Activated CD8-positive, alpha-beta memory T cell treated with anti-CD3 and anti-CD28 coated beads, Interleukin-2, amount 50 U/mL, for 4 hours (primary cell): ENCODE measurements at places on chromosomes 5 and 9.

GRCh38 chr9:98101868-98102273 lies 17.2 kb downstream of the TRIM14 start:
- peak; percentile 63 for DNase-seq

GRCh38 chr9:12774861-12775678 lies at the start of gene LURAP1L:
Gene LURAP1L, plus strand, starts transcription at chr9:12775020. Its CDS starts 696 bp downstream, at chr9:12775716.
- DNase-seq, result no peak

DNA sequence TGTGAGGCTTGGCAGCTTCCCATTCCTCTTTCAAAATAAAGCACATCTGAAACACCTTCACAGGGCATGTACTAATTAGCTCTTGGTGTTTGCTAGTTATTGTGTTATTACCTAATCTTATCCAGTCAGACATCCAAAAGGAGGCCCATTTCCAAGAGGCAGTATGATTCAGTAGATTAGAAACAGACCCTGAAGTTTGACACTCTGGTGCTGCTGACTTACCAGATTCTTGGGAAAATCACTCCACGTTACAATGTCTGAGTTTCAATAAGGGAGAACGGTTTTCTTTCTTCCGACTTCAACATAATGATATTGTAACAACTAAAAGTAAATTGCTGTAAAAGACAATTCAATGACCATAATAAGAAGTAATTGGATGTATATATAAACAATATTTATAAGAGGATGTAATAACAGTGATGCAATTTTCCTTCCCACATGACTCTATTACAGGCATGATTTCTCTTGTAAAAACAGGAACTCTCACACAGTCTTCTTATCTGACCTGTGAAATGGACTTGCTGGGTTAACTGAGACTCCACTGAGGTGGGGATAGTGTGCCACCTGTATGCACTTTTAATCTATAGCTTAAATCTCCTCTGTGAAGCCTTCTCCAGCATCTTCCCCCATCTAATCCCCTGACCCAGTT lies 181.3 kb upstream of the ELL2 start:
- no peak for DNase-seq

GRCh38 chr9:113934167-113934828 lies 58.2 kb downstream of the ZNF618 start:
- DNase-seq, result no peak

- DNase-seq, result no peak
Observed at GRCh38 chr9:36846621-36847020, 187.4 kb downstream of the PAX5 start.

DNA sequence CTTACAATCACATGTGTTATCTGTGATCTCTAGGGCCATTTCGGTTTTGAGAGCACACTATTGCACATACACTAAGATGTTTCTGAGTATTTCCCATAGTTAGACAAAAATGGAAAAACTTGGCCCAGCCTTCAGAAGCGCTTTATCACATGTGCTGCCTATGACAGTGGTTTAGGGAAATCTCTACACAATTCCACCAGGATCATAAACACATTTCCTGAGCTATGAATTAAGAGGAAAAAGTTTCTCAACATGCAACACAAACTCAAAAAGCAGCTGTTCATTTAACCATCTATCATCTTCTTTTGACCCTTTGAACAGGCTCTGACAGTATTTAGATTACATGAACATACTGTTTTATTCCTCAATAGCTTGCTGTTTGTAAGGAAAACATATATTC lies 15.1 kb downstream of the FGF1 start:
- DNase-seq, result no peak

- DNase-seq, result no peak
Observed at GRCh38 chr9:109699019-109699418, 81.0 kb upstream of the PALM2AKAP2 start.

DNA sequence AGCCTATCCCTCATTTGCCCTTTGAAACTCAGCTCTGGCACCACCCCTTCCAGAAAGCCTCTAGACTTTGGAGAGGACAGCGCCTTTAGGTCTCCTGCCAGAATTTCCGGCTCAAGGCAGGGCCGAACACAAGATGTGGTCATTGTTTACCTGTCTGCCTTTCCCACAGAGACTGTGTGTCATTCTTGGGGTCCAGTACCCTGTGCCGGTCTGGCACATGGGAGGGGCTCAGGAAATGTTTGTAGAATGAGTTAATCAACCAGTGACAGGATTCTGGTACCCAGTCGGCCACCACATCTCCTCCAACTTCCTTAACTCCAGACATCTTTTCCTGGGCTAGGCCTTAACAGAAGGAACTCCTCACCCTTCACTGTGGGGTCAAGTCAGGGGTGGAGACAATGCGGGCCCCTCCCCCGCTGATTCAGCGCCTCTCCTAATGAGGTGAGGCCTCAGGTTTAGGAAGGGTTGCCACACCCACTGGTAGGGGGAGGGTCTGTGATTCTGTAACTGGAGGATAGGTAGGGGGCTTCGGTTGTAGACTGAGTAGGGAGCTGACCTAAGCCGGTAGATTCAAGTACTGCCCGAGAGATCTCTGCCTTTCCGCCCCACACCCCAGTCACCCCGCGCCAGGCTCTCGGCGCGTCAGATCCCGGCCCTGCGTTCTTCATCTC lies 29.3 kb downstream of the PCDH1 start:
- DNase-seq, result peak; percentile 45

DNA sequence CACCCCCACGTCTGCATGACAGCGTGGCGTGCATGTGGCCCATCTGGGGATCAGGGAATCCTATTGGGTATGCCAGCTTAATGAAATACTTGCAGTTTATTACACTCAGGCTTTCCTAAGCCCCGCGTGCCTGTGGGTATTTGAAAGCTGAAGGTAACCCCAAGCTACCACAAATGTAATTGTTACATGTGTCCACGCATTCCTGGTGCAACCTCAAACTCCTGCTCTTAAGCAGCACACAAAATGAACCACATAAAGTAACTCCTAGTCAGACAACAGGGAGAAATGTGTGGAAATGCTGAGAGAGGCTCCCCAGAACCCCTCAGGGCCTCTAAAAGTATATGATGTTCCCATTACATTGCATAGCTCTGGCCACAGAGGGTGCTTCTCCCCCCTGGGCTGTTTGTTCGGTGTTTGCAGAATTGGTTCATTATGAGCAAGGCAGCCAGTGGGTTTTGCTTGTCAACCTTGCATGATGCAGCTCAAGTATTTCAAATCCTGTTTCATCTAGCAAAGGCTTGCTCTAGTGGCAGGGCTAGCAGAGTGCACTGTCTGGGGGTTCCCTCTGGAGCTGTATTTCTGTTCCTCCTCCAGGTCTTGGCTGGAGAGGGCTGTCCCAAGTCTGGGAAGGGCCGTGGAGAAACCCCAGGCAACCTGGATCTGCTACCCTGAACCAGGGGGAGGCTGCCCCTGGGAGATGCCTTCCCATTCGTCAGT lies 1.8 kb upstream of the DCANP1 start:
- no peak for DNase-seq
